ENCODE measurements at places on chromosomes 7 and 10.

DNA sequence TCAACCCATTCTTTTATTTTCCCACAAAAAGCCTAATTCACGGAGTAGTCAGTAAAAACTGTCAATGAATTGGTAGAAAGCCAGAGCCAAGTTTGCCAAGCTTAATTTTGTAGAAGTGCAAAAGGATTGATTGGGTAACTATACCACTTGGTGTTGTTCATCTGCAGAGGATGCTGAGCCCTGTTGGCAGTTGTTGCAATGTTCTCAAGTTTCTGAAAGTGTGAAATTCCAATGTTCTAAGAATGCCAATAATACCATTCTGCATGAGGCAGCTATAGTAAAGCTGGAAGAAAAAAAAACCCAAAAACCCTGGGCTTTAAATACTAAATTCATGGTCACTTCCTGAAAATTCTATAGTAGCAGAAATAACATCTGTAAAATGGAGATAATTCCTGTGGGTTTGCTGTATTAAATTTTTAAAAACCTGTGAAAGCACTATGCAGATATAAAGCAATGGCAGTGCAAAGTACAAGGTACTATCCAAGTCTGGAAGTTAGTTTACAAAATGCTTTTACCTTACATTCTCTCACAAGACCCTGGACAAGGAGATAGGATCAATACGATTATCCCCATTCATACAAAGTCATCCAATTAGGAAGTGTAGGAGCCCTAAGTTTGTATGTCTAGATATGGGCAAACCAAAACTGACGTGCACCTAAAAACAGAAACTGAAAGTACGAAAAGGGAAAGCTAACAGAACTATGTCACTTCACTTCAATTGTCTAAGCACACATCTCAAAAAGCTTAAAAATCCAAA is 6.0 kb upstream of the PON1 start:
- no peak for DNase-seq

GRCh38 chr7:116534790-116535189 is 10.0 kb downstream of the CAV1 start:
- no peak for DNase-seq

DNA sequence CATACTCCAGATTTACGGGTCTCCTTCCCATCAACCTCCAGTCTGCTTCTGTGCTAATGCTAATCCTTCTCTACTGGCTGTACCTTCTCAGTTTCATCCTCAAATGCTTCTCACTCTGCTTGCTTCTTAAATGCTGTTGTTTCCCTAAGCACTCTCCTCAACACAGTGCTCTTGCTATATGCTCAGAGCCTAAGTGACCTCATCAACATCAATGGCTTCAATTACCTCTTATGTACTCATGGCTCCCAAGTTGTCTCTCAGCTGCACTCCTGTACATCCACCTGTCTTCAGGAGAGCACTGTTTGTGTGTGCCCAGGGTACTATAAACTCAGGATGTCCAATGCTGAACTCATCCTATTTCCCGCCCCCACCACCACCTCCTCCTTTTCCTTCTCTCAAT is 22.5 kb downstream of the ELAPOR2 start:
- no peak for DNase-seq

- no peak for DNase-seq
Measured at GRCh38 chr7:29794959-29795629, 11.2 kb upstream of the WIPF3 start.

DNA sequence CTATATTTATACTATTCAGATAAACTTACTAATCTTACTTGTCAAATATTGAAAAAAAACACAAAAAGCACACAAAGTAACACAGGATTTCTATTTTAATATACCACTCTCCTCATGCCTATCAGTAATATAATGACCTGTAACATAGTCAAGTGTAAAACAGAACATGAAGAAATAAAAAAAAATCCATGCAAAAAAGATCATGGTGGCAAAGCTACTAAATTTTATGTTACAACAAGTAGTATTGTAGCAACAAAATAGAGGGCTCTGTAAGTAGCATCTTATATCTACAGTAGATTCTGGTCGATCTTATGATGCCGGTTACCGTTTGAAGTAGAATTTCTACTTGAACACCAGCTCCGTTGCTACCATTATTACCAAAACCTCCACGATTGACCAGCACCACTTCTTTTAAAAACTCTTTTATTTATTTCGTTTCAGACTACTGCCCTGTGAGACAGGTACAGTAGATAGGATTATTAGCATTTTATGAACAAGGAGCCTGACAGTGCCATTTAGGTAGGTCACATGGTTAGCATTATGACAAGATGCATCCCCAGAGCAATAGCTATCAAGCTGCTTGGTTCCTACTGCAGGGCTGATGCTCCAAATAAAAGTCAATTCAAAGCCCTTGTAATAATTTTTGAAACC is 2.1 kb downstream of the CPED1 start:
- DNase-seq: no peak

DNA sequence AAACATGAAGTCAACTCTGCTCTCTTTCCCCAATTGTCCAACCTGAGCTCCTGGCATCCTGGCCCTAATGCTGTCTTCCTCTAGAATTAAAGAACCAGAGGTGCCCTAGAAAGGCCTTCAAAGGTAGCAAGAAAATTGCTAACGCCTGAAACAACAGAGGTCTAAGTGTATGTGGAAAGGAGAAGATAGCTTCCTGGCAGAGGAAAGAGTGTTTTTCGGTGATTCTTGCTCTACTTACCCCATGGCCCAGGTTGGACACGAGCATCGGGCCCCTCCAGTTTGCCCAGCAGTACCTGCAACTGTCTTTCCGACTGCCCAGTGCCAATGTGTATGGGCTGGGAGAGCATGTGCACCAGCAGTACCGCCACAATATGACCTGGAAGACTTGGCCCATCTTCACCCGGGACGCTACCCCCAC is 22.2 kb downstream of the MGAM2 start:
- DNase-seq: no peak

GRCh38 chr10:43585046-43585445 is 10.6 kb upstream of the ZNF239 start:
- DNase-seq: no peak

DNA sequence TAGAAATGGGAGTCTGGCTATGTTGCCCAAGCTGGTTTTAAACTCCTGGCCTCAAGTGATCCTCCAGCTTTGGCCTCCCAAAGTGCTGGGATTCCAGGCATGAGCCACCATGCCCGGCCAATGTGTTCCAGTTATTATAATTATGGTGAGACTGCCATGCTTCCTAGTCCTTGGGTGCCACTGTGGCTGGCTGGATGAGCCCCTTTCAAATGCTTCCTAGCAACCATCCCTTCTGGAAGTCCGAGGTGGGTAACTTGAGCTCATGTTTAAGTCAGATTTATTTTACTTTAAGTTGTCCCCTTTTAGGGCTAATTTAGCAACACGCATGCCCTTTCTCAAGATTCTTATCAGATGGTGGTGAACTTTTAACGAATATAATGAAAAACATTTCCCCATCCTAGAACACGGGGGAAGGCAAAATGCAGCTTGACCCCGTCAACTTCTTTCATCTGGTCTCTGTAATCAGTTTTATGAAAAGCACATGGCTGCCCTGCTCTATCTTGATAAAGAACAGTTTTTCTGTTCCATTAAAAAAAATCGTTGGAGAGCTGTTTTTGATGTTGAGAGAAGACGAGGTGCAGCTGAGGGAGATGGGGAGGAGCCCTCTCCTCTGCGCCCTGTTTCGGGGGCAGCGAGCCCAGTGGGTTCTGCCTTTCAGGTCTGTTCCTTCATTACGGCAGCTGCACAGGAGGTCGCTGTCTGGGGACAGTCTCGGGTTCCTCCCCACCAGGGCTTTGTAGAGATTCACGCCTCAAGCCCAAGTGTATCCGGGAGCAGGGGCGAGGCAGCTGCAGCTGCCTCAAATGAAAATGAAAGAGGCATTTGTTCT is 61.0 kb upstream of the MKI67 start:
- DNase-seq: no peak

DNA sequence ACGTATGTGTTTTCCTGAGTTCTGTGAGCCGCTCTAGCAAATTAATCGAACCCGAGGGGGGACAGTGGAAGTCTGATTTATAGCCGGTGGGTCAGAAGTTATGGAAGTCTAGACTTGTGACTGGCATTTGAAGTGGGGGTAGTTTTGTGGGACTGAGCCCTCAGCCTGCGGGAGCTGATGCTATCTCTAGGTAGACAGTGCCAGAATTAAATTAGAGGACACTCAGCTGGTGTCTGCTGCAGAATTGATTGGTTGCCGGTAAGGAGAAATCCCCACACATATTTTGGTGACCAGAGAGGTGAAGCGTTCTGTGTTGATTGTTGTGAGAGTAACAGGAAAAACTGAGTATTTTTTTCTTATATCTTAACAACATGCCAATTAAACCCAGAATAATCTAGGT is 143.8 kb upstream of the ADCY1 start:
- no peak for DNase-seq

DNA sequence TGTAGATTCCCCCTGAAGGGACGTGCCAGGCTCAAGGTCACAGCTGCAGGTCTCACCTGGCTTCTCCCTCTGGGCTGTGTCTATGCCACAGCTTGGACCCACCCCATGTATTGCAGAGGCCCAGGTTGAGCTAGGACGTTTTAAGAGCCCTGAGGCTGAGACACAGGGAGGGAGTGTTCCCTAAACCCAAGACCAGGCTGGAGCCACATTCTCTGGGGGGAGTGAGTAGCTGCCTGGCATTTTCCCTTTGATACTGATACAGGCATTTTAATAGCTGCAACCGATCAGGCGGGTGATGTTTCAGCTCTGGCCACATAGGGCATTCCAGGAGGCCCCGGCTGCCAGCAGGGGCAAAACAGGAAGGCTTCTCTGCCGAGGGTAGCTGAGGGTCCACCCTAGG is 13.4 kb downstream of the COL13A1 start:
- no peak for DNase-seq

DNA sequence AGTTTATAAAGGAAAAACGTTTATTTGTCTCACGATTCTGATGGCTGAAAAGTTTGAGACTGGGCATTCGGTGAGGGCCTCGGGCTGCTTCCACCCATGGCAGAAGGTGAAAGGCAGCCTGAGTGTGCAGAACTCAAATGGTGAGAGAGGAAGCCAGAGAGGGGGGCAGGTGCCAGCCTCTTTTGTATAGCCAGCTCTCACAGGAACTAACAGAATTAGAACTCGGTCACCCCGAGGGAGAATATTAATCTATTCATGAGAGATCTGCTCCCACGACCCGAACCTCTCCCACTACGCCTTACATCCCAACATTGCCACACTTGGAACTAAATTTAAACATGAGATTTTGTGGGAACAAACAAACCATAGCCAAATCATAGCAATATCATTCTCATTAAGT is 112.6 kb downstream of the ZPBP start:
- no peak for DNase-seq

DNA sequence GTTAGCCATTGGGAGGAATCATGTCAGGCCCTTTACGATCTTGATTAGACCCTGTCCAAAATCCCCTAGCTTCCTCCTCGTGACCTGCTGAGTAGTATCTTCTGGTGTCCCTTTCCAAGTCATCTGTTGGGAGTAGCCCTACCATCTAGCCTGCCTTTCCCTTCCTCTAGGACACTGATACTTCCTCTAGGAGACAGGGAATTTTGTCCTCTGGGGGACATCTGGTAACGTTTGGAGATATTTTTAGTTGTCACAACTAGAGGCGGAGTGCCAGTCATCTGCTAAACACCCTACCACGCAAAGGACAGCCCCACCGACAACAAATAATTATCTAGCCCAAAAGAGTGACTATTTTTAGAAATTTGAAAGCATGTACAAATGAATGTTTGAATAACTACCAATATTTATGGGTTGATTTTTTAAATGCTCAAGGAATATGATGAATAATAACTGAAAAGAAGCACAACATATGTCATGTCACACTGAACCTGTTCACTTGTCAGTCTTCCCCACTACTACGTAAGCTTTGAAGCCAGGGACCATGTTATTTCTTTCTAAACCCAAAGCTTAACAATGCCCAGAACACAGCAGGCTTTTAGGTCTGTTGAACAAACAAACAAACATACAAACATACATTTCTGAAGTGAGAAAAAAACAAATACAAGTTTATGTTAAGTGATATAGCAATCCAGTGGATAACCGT is 105.9 kb downstream of the ARHGAP12 start:
- DNase-seq: no peak

DNA sequence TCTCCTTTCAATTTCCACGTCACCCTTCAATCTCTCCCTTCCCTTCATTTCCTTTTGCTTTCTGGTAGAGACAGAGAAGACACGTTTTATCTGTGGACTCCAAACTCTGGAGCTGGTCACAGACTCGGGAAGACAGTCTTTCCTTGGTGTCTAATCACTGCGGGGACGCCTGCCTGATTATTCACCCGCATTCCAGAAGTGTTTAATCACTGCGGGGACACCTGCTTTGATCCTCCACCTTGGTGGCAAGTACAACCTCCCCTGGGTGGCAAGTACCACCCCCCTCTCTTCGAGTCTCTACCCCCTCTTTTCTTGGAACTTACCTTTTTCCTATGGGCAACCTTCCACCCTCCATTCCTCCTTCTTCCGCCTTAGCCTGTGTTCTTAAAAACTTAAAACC is 15.3 kb upstream of the LRRC61 start:
- no peak for DNase-seq

GRCh38 chr7:93921607-93922566 is at the start of gene GNG11:
TSS of gene GNG11 (plus strand) at chr7:93921735. CDS start at chr7:93922138, 403 bp downstream.
- no peak for DNase-seq

DNA sequence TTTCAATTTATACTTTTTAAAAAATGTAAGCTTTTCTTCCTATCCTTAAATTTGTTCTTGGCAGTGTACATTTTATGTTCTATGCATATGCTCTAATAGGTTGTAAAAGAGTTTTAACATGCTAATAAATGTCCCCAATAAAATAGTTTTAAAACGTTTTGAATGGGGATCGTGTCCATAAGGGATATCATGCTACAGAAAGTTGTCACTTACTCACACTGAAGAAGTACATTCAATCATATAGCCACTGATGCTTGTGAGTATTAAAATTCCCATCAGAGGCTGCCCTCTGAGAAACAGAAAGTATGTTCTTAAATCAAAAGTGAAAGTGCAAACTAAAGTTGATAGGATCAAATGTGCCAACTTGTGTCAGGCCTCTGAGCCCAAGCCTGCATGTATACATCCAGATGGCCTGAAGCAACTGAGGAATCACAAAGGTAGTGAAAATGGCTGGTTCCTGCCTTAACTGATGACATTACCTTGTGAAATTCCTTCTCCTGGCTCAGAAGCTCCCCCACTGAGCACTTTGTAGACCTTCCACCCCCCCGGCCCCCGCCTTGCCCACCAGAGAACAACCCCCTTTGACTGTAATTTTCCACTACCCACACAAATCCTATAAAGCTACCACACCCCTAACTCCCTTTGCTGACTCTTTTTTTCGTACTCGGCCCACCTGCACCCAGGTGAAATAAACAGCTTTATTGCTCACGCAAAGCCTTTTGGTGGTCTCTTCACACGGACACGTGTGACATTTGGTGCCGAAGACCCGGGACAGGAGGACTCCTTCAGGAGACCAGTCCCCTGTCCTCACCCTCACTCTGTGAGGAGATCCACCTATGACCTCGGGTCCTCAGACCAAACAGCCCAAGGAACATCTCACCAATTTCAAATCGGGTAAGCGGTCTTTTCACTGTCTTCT is 877 bp upstream of the NOD1 start:
- no peak for DNase-seq

DNA sequence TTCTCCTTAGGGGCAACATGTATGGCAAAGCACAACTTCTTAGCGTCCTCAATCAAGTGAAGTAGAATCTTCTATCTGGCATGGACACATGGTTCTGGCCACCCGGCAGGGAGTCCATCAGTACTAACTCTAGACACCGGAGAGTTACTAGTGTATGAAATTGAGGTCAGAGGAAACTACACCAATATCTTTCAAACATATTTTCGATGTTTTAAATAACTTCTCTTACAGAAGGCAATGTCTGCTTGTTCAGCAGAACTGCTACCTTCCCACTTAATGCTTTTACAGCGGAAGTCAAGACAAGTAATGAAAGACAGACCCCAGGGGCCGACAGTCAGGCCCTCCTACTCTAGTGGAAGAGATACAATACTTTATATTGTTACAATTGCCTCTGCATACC is 89.9 kb downstream of the RNF216 start:
- DNase-seq: no peak

Measured in 8988T (cell line).